ENCODE measurements at places on chromosomes 3 and 15.

GRCh38 chr3:151169262-151169947 is 33.6 kb downstream of the GPR171 start:
- DNase-seq: no peak

GRCh38 chr3:2677501-2677900 is 432.7 kb downstream of the IL5RA start:
- DNase-seq: no peak

- DNase-seq: no peak
Measured at GRCh38 chr3:50625231-50626182, 8.6 kb downstream of the MAPKAPK3 start.

GRCh38 chr3:120855665-120856437 is 52.2 kb upstream of the STXBP5L start:
- DNase-seq: peak; percentile 27

- no peak for DNase-seq
Measured at GRCh38 chr3:16992198-16992597, 107.4 kb downstream of the PLCL2 start.

DNA sequence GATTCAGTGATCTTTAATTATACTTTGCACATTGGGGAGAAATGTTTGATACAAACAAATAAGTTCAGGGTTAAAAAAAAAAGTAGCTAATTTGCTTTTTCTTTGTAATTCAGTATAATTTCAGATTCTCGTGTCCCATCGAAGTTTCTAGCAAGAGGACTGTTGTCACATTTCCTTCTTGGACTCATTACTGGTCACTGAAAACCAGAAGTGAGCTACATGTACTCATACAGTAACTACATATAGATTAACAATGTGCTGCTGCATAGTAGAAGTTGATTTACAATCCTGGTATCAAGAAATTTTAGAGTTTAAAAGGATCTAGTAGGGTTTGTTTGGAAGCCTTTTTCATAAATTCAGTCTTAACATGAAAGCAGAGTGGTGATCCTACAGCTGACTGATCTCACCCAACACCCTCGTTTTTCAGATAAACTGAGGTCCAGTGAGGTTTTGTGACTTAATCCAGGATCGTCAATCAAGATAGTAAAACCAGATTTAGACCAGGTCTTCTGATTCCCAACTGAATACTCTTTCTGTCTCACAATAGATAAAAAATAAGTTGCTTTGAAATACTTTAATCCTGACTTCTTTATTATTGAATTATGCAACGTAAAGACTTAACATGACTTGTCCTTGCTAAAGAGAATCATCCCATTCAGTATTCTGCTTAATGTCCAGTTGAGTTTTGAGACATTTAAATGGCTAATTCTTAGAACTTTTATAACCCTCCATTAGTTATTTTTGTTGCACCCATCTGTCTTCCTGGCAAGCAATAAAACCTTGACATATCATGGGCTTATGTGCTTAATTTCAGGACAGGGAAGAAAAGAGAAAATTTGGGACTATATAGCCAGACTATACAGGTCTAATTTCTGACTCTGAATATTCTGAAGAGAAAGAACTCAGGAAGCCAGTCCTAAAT is 2.8 kb downstream of the SEC62 start:
- no peak for DNase-seq

DNA sequence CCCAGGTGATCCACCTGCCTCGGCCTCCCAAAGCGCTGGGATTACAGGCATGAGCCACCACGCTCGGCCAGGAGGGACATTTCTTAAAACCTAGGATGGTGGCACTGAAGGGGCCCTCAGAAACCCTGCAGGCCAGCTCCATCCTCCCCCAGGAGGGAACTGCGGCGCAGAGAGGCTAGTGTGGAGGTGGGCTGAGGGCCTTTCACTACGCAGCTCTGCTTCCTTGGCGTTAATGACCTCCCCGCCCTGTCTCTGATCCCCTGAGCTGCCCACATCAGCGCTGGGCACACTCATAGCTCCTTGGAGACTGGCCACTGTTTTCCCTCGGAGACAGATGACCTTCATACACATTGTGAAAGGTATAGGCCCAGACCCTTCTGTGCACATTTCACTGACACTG is 46.2 kb upstream of the MAGEF1 start:
- DNase-seq: no peak

DNA sequence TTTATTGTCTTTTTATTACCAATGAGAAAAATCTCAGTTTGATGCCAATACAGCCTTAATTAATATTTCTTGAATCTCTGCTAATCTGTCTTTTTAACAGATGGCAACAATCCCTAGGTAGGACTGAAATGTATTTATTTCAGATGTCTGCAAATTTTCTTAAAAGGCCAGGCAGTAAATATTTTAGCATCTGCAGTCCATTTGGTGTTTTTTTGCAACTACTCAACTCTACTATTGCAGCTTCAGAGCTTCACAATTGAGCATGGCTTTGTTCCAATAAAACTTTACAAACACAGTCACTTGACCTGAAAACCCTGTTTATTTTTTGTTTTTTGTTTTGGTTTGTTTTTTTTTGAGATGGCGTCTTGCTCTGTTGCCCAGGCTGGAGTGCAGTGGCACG is 82.7 kb downstream of the RARB start:
- no peak for DNase-seq

- no peak for DNase-seq
Measured at GRCh38 chr15:72242775-72243370, 11.9 kb upstream of the PKM start.

Data from EL (cell line).